ENCODE measurements at places on chromosomes 5 and 9. TPM values are rescaled to one million over a fixed set of nuclear protein-coding genes. Genes with fewer than 3 reads are reported as not detected.
A peak's percentile ranks its signal among the peaks of the same experiment; 100 is the strongest.

The EGFL7 gene
- 7.0 TPM for total RNA-seq

The LCP2 gene
- not detected for total RNA-seq

The DRD1 gene
- not detected for total RNA-seq

The SYK gene
- not detected for total RNA-seq

The IL3 gene
- not detected for total RNA-seq

The PGM5 gene
- total RNA-seq = 2.2 TPM

The PCAT7 gene
- total RNA-seq = not detected

The JAKMIP2 gene
- total RNA-seq = not detected

The INSL4 gene
- not detected for total RNA-seq

The ADAM19 gene
- 33.4 TPM for total RNA-seq

The MED22 gene
- 37.4 TPM for total RNA-seq

DNA sequence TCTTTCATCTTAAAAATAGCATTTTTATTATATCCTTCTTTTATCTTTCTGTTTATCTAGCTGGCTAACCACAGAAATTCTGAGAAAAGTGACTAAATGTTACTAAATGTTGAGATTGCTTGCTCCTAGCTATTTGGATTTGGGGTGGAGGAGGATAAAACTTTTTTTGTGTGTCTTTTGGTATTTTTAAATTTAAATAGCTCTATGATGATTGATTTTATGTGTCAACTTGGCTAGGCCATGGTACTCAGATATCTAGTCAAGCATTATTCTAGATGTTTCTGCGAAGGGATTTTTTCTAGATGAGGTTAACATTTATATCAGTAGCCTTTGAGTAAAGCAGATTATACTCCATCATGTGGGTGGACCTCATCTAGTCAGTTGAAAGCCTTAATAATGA, 75.0 kb downstream of the GCNT1 start:
- DNase-seq = peak; percentile 10

GRCh38 chr9:20043035-20043434, 254.2 kb upstream of the SLC24A2 start:
- no peak for DNase-seq

DNA sequence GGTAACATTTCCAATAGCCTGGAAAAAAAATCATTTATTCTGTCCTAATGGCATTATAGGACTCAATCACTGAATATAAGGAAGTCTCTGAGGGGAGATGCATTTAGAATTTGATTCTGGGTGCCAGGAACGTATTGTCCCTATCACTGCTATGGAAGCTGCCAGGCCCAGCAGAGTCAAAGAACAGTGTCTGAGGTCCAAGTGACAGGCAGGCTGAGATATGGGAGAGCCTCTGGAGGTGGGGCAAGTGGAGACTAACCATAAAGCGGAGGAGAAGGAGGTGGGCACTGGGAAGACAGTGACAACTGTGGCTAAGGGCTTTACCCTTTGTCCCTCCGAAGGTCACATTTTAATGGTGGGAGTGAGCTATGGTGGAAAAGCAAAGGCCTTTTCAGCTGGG, 505.5 kb downstream of the CTNND2 start:
- DNase-seq = no peak

GRCh38 chr9:129221979-129222635, 44.0 kb upstream of the IER5L start:
- no peak for DNase-seq

GRCh38 chr5:43303242-43303641, 10.0 kb downstream of the HMGCS1 start:
- DNase-seq = no peak

GRCh38 chr5:111004291-111004690, 67.2 kb upstream of the TSLP start:
- DNase-seq = no peak

GRCh38 chr9:2319421-2319820, 302.2 kb upstream of the VLDLR start:
- no peak for DNase-seq

GRCh38 chr5:41683181-41683580, 172.8 kb upstream of the PLCXD3 start:
- no peak for DNase-seq

DNA sequence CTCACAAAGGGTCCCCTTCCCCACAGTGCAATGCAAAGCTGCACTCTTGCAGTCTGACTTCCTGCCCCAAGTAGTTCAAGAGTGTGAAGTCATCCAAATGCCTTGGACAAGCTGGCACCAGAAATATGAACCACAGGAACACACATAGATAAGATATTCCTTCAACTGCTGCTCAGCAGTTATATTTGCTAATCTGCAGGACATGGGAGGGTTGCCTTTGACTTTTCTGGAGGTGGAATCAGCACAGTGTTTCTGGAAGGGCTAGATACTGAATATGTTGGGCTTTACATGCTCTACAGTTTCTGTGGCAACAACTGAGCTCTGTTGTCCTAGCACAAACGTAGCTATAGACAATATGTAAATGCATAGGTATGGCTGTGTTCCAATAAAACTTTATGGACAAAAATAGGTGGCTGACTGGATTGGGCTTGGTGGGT, 96.7 kb upstream of the PCA3 start:
- peak; percentile 67 for DNase-seq

GRCh38 chr5:10859393-10860195, 98.6 kb upstream of the DAP start:
- no peak for DNase-seq

GRCh38 chr5:74130155-74130897, 504.3 kb downstream of the ARHGEF28 start:
- peak; percentile 39 for DNase-seq

DNA sequence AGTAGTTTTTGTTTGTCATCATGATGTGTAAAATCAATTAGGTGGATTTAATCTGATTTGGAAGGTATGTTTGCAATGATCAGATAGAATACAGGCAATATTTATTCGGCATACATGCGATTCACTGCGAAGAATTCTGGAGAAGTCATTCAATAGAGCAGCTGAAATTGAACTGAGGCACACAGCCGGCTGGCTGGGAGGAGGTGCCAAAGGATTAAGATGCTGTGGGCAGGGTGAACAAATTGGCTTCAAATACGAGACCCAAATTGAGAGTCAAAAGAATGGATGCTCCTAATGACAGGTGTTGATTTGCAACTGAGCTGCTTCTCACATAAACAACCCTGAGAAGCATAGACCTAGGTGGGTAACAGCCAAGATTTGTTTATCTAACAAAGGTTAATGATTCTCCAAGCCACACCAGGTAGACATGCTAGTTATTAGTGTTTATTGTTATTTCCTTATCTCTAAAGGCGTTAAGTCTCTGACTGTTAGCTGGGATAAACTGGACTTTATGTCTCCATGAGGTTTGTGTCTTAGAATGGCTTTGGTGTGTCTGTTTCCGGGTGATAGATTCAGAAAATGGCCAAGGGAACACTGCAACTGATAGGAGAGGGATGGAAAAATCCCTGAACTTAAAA, 55.3 kb upstream of the CLINT1 start:
- DNase-seq = no peak

DNA sequence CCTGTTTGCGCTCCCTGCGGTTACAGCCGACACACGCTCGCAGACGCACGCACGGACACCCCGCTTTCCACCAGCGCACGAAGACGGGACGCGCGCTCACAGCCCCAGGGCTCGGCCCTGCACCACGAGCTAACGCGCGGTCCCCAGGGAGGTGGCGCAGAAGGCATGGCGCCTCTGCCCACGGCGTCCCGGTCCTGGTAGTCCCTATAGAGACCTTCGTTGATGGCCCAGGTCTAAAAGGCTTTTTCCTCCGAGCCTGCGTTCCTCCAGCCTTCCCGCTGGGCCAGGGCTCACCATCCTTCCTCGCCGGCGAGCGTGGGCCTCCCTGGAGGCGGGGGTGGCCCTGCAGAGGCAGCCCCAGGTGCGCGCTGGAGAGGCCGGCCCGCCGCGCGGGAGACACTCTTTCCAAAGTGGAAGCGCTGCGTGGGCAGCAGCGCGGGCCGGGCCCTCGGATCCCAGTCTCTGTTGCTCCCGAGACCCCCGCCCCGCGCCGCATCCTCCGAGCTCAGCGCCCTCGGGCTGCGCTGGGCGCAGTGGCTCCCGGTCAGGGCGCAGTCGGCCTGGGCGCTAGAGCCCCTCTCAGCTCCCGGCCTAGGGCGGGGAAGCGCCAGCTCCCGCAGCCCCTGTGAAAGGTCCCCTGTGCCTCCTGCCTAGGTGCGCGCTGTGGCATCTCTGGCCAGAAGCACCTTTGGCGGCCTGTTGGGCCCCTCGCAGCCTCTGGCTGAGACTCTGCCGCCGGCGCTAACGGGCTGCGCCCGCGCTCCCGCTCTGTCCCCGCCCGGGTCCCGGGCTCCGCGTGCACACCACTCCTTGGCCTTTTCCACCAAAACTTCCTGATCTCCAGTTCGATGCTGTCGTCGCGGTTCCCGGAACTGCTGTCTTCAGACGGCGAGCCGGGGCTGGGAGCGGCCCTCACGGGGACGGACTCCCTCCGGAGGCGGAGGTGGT, 31.9 kb upstream of the FANCC start:
- no peak for DNase-seq

DNA sequence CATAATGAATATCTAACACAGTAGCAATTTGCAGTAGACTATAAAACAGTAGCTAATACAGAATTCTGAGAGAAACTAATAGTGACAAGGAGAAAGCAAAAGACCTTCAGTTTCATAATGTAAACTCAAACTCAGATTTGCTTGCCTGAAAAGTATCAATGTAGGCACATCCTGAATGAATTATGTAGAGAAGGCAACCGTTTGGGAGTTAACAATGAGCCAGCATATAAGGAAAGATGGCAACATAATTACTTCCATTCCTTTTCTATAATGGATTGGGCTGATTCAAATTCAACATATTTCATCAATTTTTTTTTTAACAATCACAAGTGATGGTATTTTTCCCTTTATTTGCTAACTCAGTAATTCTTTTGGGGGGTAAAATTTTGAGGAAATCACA, 261.6 kb downstream of the SEMA5A start:
- DNase-seq = no peak

- peak; percentile 28 for DNase-seq
These were observed 68.4 kb downstream of the PBX3 start for GRCh38 chr9:125815568-125815967.

GRCh38 chr5:148626081-148626613, 28.2 kb downstream of the HTR4 start:
- no peak for DNase-seq

GRCh38 chr5:107388141-107388861, 282.4 kb downstream of the EFNA5 start:
- DNase-seq = peak; percentile 80
